ENCODE measurements at places on chromosomes 4 and X. TPM values are rescaled to one million over a fixed set of nuclear protein-coding genes. Genes with fewer than 3 reads are reported as not detected.

- no peak for DNase-seq
Measured at GRCh38 chr4:94814237-94814636, 56.5 kb downstream of the BMPR1B start.

The RTL9 gene
- total RNA-seq: 0.72 TPM

- no peak for DNase-seq
Measured at GRCh38 chr4:176999935-177000543, 207.3 kb upstream of the VEGFC start.

DNA sequence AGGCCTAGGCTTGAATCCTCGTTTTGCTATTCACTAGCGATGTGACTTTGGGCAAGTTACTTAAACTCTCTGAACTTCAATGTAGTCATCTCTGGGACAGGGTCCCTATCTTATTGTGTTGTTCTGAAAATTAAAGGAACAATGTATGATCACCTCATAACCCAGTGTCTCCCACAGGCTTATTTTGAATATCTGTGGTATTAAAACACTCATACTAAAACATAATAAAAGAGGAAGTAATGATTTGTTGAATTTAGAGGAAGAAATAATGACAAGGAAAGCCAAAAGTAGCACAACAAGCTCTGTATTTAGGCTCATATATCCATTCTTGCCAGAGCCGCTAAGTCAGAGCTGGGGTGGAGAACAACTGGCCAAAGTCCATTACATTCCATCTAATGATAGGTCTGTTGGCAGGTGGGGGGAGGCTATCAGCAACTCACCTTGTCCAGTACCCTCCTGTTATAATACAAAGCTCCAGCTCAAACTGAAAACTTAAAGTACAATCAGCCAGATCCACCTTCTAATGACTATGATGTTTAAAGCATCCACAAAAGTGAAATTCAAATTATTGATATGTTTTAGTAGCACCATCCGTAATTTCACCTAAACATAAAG is 64.5 kb upstream of the LSM6 start:
- DNase-seq: no peak

The SLC9B1 gene
- 0.29 TPM for total RNA-seq

DNA sequence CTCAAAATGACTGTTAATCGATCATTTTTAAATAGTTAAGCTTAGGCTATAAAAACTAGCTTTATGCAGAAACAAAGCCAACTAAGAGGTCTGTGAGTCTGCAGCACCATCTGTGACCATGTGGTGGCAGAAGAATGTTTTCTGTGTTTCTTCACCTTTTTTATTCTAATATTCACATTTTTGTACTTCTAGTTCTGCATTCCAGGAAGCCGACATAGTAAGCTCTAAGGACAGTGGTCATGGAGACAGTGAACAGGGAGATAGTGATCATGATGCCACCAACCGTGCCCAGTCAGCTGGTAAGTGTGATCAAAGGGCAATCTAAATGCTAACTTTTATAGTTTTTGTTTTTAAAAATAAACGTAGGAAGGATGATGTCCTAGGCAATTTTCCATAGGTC is 5.6 kb downstream of the PCDH10 start:
- peak; percentile 78 for DNase-seq

- DNase-seq: peak; percentile 92
Measured at GRCh38 chrX:153970357-153971123, 1.1 kb downstream of the HCFC1 start.

The HTN1 gene
- total RNA-seq: not detected

The RAI2 gene
- under 0.01 TPM for total RNA-seq

The USP17L15 gene
- not detected for total RNA-seq

GRCh38 chr4:106051514-106051913 is 156.2 kb downstream of the NPNT start:
- no peak for DNase-seq

Data from osteoblast (primary cell).